ENCODE measurements at places on chromosomes 2 and 18.

DNA sequence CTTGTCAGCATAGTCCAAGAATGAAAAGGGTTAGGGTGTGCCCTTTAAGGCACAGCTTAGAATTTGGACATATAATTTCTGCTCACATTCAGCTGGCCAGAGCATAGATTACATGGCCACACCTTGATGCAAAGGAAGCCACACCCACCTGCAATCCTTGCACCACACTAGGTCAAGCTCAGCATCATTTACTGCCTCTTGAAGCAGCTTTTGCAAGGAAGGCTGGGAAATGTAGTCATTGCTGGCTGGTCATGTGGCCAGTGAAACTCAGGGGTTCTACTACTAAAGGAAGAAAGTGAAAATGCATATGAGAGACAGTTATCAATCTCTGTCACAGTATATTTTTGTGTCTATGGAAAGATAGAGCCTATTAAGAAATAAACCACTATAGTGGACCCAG, 159.3 kb downstream of the GFPT1 start:
- DNase-seq: no peak

GRCh38 chr2:187775651-187776050, 221.4 kb upstream of the TFPI start:
- DNase-seq: no peak

DNA sequence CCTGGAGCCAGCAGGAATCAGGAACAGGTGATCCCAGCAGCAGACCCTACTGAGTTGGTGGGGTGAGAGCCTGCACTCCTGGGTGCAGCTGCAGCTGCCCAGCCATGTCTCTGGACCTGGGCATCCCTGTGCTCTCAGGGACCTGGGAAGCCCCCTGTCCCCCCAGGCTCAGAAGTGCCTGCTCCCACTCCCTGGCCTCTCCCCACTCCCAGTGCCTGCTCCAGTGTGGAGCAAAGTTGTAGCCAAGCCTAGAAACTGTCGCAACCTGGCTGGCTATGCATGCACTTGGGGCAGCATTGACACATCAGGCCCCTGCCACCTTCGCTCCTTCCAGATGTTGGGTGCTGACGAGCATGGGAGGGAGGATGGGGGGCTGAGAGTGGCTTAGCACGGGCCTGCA, 1124.7 kb upstream of the ACVR2A start:
- DNase-seq: no peak

DNA sequence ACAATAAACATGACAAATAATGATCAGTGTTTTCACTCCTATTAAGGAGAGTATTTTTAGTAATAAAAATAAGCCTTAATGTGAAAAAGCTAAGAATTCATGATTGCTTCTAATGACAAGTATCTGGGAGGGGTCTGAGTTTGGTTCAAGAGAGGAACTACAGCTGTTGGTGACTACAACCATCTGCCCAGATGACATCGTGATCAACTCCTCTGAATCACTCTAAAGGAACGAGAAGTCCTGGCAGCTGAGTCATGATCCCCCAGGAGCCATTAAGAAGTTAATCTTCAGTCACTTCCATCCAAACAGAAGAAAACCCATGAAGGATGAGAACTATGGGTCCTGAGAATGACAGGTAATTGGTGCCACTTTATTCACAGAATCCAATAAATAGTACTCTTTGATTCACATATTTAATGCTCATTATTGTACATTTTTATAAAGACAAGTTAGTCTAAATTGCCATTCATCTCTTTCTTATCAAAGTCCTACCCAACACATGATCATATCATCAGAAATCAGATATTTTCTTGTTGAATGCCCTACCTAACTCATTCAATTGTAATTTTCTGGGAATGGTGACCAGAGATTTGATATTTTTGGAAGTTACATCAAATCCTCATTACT, 6.8 kb downstream of the TFPI start:
- no peak for DNase-seq

GRCh38 chr2:28979576-28980366, 1.3 kb upstream of the TOGARAM2 start:
- no peak for DNase-seq

GRCh38 chr2:72145658-72146329, 1.9 kb downstream of the CYP26B1 start:
- no peak for DNase-seq

DNA sequence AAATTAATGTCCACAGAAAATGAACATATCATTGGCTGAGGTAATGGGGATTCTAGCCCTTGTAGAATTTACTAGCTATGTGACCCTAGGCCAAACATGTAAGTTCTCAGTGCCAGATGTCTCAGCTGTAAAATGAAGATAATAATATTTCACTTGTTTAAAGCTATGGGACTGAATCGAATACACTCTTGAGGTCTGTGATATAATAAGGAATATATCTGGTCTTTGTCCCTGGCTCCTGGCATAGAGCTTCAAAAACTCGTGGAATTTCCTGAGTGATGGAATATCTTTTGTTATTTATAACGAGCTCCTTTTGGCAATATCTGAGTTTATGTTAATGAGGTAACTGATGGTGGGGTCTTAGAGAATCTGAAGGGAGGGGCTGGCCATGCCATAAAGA, 201.4 kb upstream of the CYP26B1 start:
- DNase-seq: no peak

GRCh38 chr2:226916669-226917068, 80.8 kb downstream of the RHBDD1 start:
- DNase-seq: no peak

DNA sequence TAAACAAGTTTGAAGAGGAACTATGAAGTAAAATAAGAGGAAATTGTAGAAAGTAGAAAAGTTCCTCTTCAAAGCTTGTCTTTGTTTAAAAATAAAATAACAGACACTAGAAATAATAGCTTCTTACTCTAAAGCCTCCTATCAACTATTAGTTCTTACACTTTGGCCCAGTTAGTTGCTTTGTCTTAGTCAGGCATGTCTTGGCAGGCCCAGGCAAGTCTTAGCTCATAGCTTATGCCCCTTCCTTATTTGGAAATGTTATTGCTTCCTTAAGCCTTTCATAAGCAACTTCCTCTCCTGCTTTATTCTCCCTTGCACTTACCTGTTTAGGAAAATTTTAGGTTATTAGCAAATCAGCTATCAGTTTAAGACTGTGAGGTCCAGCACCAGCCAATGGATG, 950.6 kb upstream of the LRATD1 start:
- no peak for DNase-seq

DNA sequence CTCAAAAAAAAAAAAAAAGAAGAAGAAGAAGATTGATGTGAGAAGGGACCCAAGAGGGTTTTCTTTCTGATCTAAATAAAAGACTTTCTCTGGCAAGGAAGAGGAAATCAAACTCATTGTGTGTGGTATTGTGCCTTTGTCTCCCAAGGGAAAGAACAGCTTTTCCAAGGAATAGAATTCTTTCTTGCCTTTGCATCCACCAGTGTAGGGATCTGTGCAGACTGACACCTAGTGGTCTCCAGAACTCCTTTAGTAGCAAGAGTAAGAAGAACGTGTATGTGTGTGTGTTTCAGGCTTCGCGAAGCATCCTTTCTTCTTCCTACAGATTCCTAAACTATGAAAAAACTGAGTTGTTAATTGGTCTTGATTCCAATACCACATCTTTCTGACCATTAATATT, 33.5 kb upstream of the CRIM1 start:
- no peak for DNase-seq

DNA sequence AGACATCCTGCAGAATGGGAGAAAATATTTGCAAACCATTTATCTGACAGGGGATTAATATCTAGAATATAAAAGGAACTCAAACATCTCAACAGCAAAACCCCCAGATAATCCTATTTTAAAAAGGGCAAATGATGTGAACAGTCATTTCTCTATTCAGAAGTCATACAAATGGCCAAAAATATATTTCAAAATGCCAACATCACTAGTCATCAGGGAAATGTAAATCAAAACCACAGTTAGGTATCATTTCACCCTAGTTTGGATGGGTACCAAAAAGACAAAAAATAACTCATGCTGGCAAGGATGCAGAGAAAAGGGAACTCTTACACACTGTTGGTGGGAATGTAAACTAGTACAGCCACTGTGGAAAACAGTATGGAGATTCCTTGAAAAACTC, 70.0 kb downstream of the TBR1 start:
- DNase-seq: no peak

DNA sequence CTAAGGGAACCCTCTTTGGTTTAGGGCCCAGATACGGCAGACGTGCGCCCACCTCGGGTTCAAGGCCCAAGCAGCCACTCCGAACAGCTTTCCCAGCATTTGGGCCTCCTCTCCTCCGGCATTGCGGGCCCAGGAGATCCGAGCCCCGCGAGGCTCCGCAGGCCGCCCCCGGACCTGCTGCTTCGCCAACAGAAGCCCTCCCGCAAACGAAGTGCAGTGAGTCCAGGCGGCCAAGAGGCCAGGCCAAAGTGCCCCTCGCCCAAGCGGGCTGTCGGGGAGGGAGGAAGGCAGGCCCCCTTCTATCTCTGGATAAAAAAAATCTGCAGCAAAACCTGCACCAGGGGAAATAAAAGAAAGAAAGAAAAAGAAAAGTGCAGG, 6.0 kb downstream of the EN1 start:
- DNase-seq: no peak

DNA sequence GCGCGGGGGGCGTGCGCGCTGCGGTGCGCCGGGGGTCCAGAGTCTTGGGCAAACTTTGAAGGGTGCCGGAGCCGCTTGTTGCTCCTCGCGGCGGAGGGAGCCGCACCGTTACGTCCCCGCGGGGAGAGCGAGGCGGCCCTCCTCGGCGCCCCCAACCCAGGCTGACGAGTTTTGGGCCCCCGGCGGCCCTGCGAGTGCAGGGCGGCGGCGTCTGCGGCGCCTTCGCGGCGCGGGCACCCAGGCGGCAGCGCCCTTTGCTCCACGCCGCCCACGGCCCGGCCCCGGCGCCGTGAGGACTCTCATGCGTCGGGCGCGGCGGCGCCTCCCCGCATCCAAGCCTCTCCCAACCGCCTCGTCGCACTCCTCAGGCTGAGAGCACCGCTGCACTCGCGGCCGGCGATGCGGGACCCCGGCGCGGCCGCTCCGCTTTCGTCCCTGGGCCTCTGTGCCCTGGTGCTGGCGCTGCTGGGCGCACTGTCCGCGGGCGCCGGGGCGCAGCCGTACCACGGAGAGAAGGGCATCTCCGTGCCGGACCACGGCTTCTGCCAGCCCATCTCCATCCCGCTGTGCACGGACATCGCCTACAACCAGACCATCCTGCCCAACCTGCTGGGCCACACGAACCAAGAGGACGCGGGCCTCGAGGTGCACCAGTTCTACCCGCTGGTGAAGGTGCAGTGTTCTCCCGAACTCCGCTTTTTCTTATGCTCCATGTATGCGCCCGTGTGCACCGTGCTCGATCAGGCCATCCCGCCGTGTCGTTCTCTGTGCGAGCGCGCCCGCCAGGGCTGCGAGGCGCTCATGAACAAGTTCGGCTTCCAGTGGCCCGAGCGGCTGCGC, 814 bp downstream of the FZD7 start:
- DNase-seq: peak; percentile 23

- DNase-seq: no peak
These were observed 64.0 kb upstream of the PMAIP1 start for GRCh38 chr18:59835605-59836379.

DNA sequence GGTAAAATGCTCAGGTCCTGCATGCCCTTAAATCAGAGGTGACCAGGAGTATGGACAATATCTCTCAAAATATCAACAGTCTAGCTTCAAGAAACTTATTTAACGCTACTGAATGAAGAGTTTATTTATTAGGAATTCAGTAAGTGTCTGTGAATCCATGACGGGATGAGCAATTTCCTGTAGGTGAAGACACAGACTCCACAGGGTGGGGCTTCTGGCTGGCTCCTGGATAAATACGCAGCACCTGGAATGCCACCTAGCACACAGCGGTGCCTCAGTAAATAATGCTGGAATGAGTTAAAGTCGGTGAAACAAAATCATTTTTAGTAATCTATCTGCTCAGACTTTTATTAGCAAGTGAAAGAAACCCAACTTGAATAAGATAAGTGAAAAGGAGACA, 29.4 kb upstream of the MBP start:
- DNase-seq: no peak

DNA sequence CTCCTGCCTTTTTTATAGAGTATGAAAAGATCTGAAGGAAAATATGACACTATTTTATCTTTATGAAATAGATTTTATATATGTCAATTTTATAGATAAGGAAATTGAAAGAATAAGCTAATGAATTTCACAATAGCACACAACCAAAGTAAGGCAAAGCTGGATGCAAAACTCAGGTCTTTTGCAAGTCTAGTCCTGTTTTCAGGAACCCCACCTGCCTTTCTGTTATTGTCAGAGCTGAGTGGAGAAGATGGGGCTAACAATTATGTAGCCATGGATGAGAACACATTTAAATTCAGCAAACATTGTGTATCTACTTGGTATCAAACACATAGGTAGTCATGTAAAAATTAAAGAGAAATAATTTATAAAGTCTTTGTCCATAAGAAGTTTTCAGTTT, 161.5 kb upstream of the ZEB2 start:
- no peak for DNase-seq

DNA sequence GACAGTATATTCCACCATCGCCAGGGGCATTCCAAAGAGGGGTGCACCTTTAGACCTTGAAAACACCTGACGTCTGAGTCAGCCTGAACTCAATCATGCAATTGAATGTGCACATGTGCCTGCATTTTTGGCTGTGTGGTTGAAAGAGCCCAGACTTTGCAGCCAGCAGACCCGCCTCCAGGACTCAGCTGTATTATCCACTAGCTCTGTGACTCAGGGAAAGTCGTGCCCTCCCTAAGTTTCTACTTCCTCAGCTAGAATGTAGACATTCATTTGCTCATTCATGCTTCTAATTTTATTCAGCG, 94.2 kb downstream of the LRRC30 start:
- DNase-seq: no peak

DNA sequence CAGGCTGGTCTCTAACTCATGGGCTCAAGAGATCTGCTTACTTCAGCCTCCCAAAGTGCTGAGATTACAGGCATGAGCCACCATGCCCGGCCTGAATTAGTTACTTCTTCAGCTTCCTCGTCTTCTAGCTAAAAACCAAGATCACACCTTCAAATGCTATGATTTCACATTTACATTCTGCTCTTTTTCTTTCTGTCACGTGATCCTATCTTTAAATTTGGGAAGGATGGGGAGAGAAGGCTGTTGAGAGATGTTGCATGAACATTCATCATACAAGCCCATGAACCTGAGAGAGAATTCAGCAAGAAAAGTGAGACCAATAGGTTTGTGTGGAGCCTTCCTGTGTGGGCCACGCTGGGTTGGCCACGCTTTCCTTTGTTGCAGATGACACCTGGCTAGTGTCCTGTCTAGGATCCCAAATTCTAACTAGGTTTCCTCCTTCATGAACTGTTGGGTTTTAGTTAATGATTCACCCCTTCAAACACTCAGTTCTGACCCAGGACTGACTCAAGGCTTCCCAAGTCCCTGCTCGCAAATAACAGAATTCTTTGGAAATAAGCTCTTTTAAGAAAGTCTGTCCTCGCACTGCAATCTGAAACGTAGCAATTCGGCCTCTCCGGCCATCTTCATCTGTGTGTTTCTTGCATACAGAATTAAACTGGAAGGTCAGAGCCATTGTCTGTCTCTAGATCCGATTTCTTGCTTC, 57.3 kb upstream of the CREB1 start:
- DNase-seq: no peak

- no peak for DNase-seq
These were observed 27.1 kb downstream of the RAB31 start for GRCh38 chr18:9735238-9735637.
